Activated naive CD4-positive, alpha-beta T cell treated with anti-CD3 and anti-CD28 coated beads, Interleukin-2, amount 50 U/mL, for 72 hours (primary cell): ENCODE measurements at places on chromosomes 16 and 17. TPM values are rescaled to one million over a fixed set of nuclear protein-coding genes. Genes with fewer than 3 reads are reported as not detected.

The ABCA9 gene
- not detected for total RNA-seq

- DNase-seq, result no peak
Observed at GRCh38 chr16:81676883-81677737, 102.0 kb upstream of the PLCG2 start.

DNA sequence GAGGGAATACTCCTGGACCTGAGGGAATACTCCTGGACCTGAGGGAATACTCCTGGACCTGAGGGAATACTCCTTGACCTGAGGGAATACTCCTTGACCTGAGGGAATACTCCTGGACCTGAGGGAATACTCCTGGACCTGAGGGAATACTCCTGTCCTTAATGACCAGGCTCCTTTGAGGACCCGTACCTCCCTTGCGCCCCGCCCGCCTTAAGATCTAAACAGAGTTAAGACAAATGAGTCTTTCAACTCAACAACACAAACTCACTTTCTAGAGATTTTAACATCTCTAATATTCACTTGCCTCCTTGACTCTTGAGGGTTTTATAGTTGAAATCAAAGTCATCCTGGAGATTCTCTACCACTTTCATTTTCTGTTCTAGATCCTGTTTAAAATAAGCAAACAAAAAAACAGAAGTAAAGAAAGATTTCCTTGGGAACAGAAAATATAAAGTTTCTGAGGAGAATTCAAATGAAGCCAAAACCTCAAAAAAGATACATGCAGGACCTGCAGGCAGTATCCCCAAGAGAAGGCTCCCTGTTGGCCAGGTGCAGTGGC is 49.7 kb downstream of the STAT3 start:
- DNase-seq, result no peak

GRCh38 chr17:74147056-74147835 is 56.2 kb upstream of the RPL38 start:
- no peak for DNase-seq

DNA sequence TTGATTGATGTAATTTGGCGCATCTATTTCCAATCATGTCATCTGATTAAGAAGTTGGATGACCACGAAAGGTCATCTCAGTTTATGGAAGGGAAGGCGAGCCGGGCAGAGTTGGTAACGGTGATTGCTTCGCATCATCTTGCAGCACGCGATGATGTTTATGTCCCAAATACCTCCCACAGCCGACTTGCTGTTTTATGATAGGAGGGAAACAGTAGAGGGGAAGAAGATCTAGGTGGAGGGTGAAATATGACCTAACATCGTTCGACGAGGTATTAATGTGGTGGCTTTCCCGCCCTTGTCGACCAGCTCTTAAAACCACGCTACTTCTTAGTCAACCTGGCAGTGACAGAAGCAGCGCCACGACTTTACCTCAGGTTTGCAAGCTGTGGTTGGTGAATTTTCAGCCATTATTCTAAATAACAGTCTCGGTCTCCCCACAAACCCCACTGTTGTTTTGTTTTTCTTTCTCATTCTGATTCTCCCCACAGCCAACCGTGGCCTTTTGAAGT is 805 bp upstream of the TANC2 start:
- DNase-seq, result peak; percentile 61

DNA sequence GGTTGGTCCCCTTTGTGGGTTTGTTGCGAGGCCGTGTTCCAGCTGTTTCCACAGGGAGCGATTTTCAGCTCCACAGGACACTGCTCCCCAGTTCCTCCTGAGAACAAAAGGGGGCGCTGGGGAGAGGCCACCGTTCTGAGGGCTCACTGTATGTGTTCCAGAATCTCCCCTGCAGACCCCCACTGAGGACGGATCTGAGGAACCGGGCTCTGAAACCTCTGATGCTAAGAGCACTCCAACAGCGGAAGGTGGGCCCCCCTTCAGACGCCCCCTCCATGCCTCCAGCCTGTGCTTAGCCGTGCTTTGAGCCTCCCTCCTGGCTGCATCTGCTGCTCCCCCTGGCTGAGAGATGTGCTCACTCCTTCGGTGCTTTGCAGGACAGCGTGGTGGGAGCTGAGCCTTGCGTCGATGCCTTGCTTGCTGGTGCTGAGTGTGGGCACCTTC is 27.3 kb upstream of the STH start:
- no peak for DNase-seq

The TOX3 gene
- total RNA-seq, result not detected

- peak; percentile 95 for DNase-seq
Observed at GRCh38 chr17:40355123-40355803, 9.3 kb downstream of the GJD3 start.
